ENCODE measurements at places on chromosomes 7 and 10.
A peak's percentile ranks its signal among the peaks of the same experiment; 100 is the strongest.

GRCh38 chr10:49050366-49050765 lies 65.0 kb downstream of the VSTM4 start:
- DNase-seq, result no peak

- no peak for DNase-seq
Measured at GRCh38 chr7:119996634-119997033, 276.3 kb upstream of the KCND2 start.

GRCh38 chr10:76242956-76243355 lies 811.5 kb downstream of the LRMDA start:
- no peak for DNase-seq

DNA sequence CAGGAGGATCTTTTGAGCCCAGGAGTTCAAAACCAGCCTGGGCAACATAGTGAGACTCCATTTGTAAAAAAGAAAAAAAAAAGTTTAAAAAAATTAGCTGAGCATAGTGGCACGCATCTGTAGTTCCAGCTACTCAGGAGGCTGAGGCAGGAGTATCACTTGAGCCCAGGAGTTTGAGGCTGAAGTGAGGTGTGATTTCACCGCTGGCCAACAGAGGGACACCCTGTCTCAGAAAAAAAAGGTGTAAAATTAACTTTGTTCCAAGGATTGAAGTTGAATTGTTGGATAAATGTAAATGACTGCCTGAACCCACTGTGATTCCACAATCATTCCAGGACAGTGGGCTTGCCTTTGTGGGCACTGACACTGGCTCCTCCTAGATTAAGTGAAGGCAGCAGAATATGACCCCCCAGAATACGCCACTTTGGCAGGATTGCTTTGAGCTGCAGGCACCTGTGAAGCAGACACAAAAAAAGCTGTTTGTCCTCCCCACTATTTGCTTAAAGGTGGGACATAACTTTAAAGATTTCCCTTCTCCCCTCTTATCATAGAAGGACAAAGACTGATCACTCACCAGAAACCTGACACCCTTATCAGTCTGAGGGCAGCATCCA lies 57.2 kb upstream of the FOXI2 start:
- DNase-seq, result no peak

GRCh38 chr7:38178695-38179344 lies 775 bp downstream of the STARD3NL start:
- DNase-seq, result peak; percentile 46

GRCh38 chr10:128873411-128874054 lies 593.5 kb upstream of the MGMT start:
- DNase-seq, result no peak

- no peak for DNase-seq
Measured at GRCh38 chr7:103487419-103487818, 41.4 kb upstream of the SLC26A5 start.

GRCh38 chr7:68722044-68722443 lies 876.2 kb upstream of the AUTS2 start:
- no peak for DNase-seq

DNA sequence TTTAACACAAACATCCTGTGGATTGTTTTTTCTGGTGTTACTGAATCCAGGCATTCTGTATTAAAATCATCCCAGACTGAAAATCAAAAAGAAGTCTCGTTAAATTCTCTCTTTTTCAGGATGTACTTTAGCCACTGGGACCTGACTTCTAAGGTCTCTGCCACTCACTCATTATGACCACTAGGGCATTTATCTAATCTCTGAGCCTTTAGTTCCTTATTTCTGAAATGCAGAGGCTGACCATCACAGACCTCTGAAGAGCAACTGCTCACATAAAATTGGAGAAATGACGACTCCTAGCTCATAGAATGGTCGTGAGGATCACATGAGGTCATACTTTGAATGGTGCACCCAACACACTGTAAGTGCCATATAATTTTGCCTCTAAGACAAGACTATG lies 63.2 kb downstream of the KCNMA1 start:
- no peak for DNase-seq

- no peak for DNase-seq
Measured at GRCh38 chr10:130350996-130351395, 214.8 kb downstream of the GLRX3 start.

DNA sequence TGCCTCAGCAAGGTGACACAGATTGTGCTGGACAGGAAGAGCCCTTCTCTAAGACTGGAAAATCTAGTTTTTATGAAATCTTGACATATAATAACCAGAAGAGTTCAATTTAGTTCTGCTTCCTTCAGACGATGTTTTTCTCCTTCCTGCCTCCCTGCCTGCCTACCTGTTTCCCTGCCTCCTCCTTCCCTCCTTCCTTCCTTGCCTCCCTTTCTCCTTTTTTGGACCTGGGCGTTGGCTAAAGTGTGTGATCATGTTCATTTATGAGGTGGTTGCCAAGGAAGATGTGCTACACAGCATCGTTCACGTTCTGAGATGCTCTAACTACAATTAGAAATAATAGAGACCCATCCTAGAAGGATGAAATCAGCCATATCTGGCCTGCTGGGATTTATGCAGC lies 224.6 kb downstream of the PHTF2 start:
- no peak for DNase-seq

DNA sequence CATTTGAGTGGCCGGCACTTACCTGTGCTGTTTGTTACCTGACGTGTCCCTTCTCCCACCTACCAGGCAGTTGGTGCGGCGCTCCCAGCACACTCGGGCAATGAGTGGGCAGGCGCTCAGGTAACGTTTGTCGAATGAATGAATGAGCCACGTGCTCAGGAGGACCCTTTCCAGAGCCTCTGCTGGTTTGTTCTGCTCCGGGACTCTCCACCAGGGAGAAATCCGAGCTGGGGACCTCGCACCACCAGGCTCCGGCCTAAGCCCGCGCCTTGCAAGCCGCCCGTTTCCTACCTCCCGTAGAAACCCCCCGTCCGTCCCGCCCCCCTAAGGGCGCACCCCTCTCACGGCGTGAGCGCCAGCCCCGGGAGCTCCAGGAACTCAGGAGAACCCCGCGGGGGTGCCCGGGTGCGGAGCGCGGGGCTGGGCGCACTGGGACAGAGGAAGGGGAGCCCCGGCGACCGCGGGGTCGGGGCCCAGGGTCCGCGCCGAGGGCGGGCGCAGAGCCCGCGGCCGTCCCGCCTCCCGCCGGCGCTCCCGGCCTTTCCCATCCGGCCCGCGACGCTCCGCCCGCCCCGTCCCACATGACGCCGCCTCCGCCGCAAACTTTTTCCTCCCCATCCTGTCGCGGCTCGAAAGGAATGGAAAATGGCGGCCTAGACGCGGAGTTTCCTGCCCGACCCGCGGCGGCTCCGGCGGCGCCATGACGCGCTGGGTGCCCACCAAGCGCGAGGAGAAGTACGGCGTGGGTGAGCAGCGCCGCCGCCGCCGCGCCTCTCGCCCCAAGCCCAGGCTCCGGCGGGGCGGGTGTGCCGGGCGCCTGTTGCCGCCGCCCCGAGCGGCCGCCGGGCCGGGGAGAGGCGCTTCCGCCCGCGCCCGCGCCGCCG lies at the start of gene DOCK1:
DOCK1 (plus strand) TSS at position 611 of the 884 bp plus-strand sequence; CDS start at position 701, 90 bp downstream.
- peak; percentile 4 for DNase-seq

DNA sequence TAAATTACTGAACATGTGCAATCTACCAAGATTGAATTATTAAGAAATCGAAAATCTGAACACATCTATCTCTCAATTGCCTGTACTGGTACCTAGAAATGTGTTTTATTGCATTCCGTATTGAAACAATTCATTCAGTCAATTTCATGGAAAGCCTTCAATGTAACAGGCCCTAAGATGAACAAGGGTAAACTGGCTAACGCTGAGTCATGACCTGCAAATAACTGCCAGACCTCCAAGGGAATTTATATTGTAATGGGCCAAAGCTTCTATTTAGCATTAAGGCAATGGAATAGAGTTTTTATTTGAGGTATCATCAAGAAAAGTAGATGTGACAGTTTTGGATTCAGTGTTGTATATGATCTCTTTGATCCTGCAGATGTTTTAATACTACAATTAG lies 49.9 kb upstream of the CD36 start:
- no peak for DNase-seq

- DNase-seq, result no peak
Measured at GRCh38 chr10:52334595-52334994, 20.5 kb downstream of the DKK1 start.

GRCh38 chr7:154686305-154686704 lies 316.6 kb downstream of the PAXIP1 start:
- no peak for DNase-seq

GRCh38 chr10:10351451-10351850 lies 666.2 kb upstream of the CELF2 start:
- DNase-seq, result no peak

Measured in germinal center (tissue), 1 donor.